Stimulated activated naive CD8-positive, alpha-beta T cell treated with anti-CD3 and anti-CD28 coated beads, Interleukin-15, Interleukin-2, amounts not matched to agents 100 U/mL and 50 U/mL, for 24 hours (primary cell): ENCODE measurements at places on chromosomes 4 and X.

DNA sequence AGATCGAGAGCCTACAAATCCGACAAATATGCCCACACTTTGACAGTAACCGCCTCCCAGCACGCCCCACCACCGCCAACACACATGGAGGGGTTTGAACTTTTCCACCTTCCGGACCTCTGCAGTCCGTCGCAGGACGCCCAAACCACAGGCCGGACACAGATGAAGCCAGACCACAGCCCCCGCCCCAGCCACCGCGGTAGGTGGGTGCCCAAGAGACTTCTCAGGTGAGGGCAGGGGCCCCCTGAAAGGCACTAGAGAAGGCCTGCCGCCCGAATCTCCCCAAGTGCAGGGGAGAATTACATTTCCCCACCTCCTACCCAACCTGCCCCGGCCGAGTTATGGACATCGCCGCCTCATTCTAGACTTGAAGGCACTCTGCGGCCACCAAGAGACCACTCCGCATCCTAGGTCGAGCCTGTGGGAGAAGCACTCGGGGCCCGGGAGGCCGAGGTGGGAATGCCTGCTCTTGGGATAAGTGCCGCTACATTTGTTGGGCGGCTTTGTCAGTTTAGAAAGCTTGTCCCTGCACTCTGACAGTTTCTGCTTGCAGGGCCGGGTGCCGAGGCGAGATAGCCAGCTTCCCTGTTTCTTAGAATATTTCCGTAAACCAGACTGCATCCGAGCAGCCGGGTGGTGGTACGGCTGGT is 21.5 kb downstream of the HAND2 start:
- no peak for DNase-seq

DNA sequence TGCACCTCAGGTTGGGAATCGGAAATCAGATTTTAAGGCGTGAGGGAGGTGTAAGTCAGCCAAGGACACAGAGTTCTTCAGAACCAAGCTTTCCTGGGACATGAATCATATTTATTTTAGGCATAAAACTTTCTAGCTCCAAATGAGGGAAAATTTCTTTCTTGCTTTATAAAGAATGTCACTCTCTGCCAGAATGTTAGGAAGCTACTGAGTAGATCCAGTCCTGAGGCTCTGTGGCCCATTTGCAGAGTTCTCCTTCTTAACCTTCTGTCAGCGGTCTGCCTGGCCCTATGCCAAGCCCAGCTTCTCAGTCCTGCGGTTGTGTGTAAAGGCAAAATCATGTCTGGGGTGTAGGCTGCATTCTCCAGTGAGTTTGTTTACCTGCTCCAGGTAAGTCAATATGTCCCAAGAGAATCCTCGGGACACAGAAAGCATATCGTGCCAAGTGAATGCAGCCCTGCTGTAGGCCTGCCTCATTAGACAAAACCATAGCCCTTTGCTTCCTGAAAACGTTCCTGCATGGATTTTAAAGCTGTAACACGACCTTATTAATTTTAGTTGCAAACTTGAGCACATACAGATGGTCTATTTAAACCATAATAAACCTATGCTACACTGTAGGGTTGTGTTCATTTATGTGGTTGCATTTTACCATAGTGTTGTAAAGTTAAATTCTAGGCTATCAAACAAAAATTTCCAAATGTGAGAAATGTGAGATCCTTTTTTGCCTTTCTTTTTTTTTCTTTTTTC is 29.2 kb upstream of the CCNI start:
- DNase-seq = no peak

GRCh38 chr4:82661181-82661992 is 99.6 kb upstream of the TMEM150C start:
- no peak for DNase-seq

DNA sequence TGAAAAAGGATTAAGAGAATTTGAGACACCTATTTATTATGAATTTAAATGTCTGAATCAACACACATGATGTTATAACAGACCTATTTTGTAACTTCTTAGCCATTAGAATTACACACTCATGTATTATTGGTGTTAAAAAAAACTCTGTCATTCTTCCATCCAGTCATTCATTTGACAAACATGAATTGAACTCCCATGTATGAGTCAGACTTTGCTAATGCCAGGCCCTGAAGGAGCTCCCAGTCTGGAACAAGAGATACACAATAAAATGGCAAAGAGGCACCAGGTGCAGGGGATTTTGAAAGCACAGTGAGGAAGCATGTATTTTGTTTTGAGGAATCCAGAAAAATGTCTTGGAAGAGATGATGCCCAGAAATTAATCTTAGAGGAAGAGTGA is 87.7 kb upstream of the EFHC2 start:
- DNase-seq = no peak
